T-cell (primary cell): ENCODE measurements at places on chromosomes 12 and 14.

GRCh38 chr12:81249976-81250375 lies 172.1 kb downstream of the ACSS3 start:
- DNase-seq, result no peak

- no peak for DNase-seq
Measured at GRCh38 chr12:107442326-107442987, 243.1 kb upstream of the PWP1 start.

- no peak for DNase-seq
Measured at GRCh38 chr14:91831337-91831736, 36.0 kb downstream of the TC2N start.

DNA sequence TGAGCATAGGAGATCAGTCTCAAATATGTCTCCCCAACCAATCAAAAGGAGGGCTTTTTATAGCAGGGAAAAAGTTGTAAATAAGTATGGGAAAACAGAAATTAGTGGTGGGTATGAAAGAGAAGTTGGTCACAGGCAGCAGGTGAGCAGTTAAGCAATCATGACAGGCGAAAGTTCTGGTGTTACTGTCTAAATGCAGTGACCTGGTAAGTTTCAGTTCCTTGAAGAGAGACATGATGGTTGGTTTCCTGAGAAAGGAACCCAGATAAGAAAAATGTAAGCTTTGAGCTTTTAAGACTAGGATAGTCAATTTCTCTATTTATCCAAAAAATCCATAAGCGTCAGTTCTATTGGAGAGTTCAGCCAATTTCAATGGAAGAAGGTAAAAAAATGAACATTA lies 466.2 kb upstream of the FLRT2 start:
- DNase-seq, result no peak

DNA sequence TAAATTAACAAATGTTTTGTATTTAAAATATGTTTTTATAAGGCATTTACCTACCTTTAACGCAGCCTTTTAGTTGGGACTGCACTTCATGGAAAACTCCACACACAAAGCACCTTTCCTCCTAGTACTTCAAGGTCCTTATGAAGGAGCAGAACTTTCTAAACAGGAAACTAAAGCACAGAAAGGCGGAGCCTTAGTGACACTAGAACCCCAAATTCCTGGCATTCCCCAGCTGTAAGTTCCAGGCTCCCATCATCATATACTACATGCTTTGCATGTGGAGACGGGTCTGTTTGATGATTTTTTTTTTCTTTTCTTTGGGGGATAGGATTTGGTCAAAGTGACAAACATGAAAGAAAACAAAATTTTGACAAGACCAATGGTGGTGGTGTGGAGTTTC lies 39.5 kb downstream of the STXBP6 start:
- no peak for DNase-seq

DNA sequence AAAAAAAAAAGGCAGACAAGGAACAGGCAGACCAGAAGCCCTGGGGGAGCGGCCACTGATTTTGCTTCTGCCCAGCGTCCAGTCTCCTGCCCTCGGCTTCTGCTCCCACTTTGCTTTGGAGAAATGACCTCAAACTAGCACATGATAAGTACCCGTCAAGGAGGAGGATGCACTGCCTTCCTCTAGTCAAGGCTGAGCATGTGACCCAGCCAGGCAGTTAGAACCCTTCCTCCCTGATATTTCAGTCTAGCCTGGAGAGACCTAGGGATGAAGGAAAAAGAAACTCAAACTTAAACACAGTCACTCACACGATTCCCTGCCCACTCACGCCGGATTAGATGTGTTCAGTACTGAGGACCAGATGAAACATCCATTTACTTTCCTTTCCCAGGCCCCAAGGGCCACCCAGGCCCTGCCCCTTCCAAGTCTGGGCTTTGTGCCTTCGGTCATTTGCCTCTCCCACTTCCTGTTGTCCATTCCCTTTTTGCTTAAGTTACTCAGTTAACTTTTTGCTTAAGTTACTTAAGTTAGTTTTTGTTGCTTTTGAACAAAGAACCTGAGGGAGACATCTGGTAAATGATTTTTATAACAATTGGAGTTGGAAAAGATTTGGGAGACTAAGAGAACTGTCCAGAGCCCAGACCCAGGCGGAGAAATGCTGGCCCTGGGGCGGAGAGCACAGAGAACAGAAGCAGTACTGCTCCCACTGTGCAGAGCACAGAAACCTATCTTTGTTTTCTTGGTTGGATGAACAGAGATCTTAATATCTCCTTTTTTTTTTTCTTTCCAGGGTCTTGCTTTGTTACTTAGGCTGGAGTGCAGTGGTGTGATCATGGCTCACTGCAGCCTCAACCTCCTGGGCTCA lies 23.0 kb upstream of the TTC7B start:
- DNase-seq, result no peak

- DNase-seq, result no peak
Measured at GRCh38 chr14:61596990-61597389, 98.3 kb upstream of the HIF1A start.

DNA sequence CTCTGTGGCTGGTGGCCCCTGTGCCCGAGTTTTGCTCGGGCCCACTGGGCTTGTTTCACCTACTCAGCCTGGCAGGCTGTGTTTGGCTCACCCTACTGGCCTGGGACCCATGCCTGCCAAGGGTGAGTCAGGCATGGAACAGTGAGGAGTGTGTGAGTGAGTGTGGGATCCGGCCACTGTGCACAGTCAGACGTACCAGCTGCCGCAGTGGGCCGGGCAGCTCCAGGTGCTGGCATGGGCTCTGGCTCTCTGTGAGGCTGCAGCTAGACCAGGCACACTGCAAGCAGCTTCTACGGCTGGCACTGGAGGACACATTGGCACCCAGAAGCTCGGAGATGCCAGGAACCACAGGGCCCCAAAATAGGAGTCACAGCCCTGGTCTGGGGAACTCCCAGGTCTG lies 40.6 kb downstream of the HSD17B6 start:
- DNase-seq, result no peak

- DNase-seq, result peak; percentile 33
Measured at GRCh38 chr12:10722905-10723746, at the start of gene YBX3. Gene YBX3 (minus strand): TSS chr12:10723323. CDS start chr12:10723111, 212 bp downstream.

DNA sequence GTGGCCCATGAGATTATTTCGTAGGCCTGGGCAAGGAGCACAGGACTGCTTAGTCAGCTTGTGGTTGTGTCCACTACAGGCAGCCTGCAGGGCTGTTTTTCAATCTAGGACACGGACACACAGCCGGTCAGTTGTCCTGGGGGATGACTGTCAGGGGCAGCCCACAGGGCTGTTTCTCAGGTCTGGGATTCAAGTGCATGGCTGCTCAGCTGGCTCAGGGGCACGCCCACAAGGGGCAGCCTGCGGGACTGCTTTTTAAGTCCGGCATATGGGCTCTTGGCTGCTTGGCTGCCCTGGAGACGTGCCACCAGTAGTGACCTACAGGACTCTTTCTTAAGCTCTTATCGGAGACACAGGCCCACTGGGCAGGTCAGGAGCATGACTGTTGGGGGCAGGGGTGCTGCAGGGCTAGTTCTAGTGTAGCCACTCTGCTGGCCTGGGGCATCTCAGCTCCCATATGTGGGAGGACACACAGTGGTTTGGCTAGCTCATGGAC lies 26.6 kb upstream of the GTF2A1 start:
- DNase-seq, result no peak

- DNase-seq, result no peak
Measured at GRCh38 chr12:116262741-116263140, 14.8 kb downstream of the MED13L start.
